ENCODE measurements at places on chromosomes 6 and 20. TPM values are rescaled to one million over a fixed set of nuclear protein-coding genes. Genes with fewer than 3 reads are reported as not detected.

The GPX5 gene
- total RNA-seq, result not detected

The CTAGE9 gene
- not detected for total RNA-seq

The TP53TG5 gene
- 0.31 TPM for total RNA-seq

The LRRC1 gene
- 0.47 TPM for total RNA-seq

The HLA-DQA1 gene
- total RNA-seq, result 5.5 TPM

The PDE10A gene
- not detected for total RNA-seq

The GLP1R gene
- not detected for total RNA-seq

The ZBTB12 gene
- total RNA-seq, result 0.27 TPM

The CNR1 gene
- not detected for total RNA-seq

The DST gene
- total RNA-seq, result 0.43 TPM

The HLA-DQB1 gene
- total RNA-seq, result 30.6 TPM

Measured in CD8-positive, alpha-beta T cell (primary cell).